Suprapubic skin (tissue), 4 donors: ENCODE measurements at places on chromosomes 12 and 14. TPM values are rescaled to one million over a fixed set of nuclear protein-coding genes. Genes with fewer than 3 reads are reported as not detected.

The NOXRED1 gene
- not detected for total RNA-seq

The SLC38A4 gene
- total RNA-seq = 1.6 TPM

The DBX2 gene
- total RNA-seq = not detected

The CACNA1C gene
- total RNA-seq = 2.2 TPM

The KERA gene
- total RNA-seq = not detected

The PRR4 gene
- total RNA-seq = 399 TPM
